CMK (cell line): ENCODE measurements at places on chromosomes 2 and 18.

DNA sequence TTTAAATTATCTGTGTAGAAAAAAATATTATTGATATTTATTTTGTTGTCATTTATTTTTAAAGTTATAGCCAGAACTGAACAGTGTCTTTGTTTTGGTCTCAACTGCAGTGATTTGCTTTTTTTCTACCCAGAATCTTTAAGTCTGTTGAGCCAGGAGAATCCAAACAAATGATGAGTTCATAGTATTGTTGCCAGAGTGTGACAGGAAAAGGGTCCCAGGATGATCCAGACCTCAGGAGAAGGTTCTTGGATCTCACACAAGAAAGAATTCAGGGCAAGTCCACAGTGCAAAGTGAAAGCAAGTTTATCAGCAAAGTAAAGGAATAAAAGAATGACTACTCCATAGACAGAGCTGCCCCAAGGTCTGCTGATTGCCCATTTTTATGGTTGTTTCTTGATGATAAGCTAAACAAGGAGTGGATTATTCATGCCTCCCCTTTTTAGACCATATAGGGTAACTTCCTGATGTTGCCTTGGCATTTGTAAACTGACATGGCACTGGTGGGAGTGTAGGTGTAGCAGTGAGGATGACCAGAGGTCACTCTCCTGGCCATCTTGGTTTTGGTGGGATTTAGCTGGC lies 127.1 kb downstream of the AGPS start:
- DNase-seq: no peak

DNA sequence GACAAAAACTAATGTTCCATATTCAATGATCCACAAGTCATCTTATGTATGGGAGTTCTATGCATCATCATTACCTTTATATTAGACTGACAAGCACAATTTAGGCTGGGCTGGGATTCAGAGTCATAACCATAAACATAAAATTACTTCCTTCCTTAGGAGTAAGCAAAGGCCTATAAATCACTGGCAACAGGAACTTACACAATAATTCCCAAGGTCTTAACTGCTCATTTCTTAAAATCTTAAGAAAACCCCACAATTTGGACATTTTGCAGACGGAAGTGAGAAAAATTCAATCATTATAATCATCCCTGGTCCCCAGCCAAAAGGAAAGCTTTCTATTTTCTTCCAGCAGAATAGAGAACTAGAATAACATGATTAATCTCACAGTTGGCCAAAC lies 232.3 kb downstream of the DYM start:
- no peak for DNase-seq

DNA sequence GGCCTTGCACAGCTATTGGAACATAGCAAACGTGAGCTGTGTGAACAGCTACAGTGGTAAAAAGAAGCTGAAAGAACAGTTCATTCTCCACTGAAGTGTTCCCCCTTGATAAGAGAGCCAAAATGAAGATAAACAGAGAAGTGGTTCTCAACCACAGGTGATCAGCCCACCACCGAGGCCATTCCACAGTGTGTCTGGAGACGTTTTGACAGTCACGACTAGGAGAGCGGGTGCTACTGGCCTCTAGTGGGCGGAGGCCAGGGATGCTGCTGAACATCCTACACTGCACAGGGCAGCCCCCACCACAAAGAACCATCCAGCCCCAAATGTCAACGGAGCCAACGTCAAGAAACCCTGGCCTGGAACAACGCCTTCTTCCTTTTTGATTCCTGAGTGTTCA lies 38.4 kb downstream of the ADCY3 start:
- peak; percentile 12 for DNase-seq

DNA sequence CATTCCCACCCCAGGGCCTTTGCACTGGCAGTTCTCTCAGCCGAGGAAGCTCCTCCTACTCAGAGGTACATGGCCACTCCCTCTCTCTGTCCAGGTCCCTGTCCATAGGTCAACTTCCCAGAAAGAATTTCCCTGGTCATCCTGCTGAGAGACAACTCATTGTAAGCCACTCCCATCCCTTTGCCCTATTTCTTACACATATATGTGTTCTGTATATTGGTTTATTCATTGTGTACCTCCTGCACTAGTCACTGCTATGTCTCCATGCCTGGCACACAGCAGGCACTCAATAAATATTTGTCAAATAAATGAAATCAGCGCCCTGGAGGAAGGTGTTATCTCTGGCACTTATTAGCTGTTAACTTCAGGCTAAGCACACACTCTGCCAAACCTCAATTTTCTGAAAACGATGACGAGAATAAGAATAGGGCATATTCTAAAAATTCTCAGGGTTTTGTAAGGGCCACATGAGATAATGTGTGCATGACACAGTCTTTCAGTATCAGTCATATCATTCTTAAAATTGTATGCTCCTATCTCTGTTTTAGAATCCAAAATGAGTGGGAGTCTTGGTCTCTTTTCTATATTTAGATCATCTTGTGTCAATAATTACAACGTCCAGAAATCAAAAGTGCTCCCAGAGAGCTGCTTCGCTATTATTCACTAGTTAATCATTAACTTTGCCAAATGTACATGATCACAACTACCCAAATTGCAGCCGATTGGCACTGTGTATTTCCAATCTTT lies 198.0 kb downstream of the ALK start:
- no peak for DNase-seq

GRCh38 chr2:133130548-133131246 lies 437.6 kb downstream of the NCKAP5 start:
- DNase-seq: no peak

GRCh38 chr2:145919477-145919876 lies 1399.6 kb upstream of the ZEB2 start:
- DNase-seq: no peak

DNA sequence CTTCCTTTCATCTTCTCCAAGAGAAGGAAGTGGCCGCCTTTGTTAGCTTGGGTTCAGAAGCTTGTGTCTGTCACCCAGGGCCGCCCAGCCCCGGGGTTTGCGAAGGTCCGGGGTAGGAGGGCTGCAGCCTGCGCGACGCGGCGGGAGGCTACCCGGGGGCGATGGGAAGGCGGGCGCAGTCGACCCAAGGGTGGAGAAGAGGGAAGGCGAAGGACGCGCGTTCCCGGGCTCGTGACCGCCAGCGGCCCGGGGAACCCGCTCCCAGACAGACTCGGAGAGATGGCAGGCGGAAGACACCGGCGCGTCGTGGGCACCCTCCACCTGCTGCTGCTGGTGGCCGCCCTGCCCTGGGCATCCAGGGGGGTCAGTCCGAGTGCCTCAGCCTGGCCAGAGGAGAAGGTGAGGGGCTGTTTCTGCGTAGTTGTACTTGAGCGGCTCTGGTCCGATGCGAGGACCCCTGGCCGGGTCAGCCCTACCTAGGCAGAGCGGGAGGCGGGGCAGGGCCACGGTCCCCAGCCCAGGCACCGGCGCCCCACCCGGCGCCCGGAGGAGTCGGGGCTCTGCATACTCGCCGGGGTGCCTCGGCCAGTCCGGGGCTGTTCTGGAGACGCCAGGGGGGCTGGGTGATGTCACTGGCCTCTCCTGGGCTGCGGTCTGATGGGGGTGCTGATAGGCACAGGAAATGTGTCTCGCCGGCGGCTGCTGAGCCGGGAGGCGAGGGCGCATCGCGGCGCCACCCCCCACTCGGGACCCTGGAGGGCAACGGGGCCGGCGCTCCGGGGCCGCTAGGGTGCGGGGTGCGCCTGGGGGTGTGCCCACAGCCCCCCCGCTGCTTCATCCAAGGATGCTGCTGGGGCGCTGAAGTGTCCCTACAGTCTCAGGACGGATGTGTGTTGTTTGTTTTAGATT lies at the start of gene QPCT:
Gene QPCT (plus strand): TSS at position 178 of the 909 bp plus-strand sequence. CDS start 102 bp downstream, at position 280.
- no peak for DNase-seq
